COLO829 (cell line): ENCODE measurements at places on chromosomes 2 and 18.
A peak's percentile ranks its signal among the peaks of the same experiment; 100 is the strongest.

DNA sequence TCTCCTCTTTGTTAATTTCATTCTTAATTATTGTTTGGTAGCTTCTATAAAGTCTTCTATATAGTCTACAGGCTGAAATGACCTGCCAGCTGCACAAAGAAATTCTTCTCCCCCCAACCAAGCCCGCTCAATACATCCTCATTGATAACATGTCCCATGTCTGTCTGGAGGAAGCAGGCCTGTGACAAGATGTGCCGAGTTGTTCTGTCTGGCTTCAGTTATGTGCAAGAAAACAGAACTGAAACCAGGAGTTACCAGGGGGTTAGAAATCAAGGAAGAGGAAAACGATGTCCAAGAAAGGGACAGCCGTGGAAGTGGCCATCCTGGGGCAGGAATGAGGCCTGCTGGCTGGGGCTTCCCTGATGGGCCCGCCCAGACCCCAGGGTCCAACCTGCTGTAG, 57.6 kb downstream of the MTCL1 start:
- no peak for DNase-seq

GRCh38 chr2:63537306-63537705, 51.0 kb downstream of the WDPCP start:
- no peak for DNase-seq

DNA sequence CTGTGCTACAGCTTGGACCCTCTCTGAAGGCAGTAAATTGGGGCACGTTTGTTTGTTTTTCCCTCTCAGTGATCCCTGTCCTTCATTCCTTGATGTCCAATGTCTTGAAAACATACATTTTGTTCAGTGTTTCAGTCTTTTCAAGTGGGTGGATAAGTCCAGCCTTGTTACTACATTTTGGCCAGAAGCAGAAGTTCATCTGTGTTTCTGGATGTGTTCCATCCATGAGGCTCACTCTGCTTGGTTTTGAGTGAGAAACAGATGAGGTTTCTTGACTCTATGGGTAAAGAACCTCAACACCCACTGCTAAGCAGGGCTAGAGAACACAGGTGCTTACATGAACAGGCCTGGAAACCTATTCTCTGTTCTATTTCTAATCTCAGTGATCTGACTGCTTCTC, 74.5 kb upstream of the RFX8 start:
- DNase-seq, result no peak

GRCh38 chr2:195672674-195673073, 15.6 kb downstream of the SLC39A10 start:
- no peak for DNase-seq

GRCh38 chr2:159867567-159868361, 69.8 kb upstream of the CD302 start:
- DNase-seq, result no peak

DNA sequence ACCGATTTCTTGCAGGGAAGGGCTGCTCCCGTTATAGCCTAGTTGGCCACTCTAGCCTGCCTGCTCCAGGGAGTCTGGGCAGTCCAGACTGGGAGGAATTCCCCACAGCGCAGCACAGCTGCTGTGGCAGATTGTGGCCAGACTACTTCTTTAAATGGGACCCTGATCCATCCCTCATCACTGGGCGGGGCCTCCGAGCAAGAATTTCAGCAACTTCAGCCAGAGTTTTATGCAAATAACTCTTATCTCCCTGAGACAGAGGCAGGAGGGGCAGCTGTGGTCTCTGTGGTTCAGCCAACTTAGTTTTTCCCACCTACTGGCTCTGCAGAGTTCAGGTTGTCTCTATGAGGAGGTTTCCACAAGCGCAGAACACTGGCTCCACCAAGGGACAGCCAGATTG, 1583.2 kb downstream of the SUCLG1 start:
- no peak for DNase-seq

DNA sequence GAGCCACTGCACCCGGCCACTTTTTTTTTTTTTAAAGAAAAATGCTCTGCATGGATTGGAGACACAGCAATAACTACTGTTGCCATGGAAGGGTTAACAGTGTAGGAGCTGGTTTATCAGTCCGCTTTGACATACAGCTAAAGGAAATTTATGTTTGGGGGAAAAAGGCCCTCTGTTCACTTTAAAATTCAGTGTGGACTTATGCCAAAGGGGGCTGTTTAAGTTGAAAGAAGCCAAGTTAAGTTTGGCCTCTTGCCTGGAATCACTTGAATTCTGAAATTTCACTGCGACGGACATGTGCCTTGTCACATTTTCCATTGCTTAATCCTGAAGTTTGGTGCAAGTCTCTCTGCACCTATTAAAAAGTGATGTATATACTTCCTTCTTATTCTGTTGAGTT, 3.1 kb downstream of the KCNE4 start:
- peak; percentile 62 for DNase-seq

DNA sequence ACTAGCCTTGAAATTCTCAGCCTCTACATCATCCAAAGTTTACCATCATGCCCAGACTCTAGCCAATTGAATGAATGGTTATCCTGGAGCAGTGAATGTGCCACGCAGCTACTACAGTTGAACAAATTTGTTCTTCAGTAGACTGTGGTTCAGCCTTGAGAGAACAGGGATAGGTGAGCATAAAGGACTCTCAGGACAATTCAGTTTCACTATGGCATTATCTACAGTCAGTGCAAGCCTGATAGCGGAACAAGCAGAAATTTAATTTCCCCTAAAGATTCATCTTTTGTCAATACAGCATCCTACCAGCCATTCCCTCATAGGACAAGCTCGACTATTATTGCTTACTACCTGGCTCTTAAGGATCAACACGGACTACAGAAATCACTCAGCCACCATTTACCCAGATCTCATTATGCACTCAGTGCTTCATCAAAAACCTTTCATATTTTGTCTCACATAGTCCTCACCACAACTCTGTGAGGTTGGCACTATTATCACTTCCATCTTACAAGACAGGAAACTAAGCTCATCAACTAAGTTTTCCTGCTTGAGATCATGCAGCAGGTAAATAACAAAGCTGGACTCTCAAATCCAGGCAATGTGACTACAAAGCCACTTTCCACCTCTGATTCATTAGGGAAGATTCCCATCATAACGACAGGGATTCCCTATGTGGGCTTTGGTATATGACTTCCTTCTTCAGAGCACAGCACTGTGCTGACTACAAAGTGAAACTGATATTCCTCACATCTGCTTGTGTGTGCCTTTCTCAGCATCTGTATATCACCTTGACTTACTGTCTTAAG, 181.5 kb upstream of the ACVR2A start:
- DNase-seq, result no peak

DNA sequence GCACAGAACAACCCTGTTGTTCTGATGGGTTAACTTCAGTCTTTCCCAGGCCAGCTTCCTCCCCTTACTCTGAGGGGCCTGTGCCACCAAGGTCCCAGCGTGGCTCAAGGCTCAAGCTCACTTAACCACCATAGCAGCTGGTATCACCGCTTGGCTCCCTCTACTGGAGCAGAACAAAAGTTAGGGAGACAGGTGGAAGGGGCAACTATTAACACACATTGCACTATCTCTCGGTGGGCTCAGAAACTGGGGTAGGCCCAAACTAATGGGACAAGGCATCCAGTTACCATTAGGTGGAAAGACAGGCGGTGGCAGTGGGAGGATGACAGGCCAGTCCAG, 88.7 kb upstream of the ATL2 start:
- DNase-seq, result no peak

GRCh38 chr2:170258382-170258781, 80.4 kb downstream of the MYO3B start:
- DNase-seq, result no peak

GRCh38 chr2:236164201-236164924, 3.8 kb downstream of the GBX2 start:
- no peak for DNase-seq

DNA sequence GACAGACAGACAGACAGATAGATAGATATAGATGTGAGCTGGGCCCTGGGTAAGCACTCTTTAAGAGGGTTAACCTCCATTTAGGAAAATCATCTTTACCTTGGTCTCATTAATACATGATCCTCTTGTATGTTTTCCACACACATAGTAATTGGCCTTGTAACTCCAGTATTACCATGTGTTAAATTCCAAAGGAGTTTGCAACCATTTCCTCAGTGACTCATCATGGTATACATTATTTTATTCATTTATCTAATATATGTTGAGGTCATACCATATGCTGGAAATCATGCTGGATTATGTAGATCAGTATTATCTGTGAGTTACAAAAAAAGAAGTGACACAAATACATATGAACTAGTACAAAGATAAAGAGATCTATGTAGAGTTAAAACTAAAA, 504.3 kb downstream of the DCC start:
- no peak for DNase-seq

- no peak for DNase-seq
These were observed 129.7 kb downstream of the PHLPP1 start for GRCh38 chr18:62844850-62845643.

DNA sequence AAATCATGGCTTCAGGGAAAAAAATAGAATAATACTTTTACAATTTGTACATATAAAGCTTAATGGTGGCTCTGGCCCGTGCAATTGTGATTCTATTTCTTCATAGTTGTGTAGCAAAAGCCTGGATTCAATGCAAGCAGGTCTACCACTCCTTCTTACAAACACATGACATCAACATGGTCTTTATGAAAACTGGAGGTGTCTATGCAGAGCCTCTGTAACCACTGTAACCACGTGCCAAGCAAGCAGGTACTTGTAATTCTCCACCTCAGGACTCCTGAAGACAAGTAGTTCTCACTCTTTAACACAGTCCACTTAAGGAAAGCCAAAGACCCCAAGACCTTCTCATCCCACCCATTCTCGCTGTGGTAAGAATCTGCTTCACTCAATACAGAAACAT, 62.6 kb downstream of the METTL4 start:
- DNase-seq, result no peak

DNA sequence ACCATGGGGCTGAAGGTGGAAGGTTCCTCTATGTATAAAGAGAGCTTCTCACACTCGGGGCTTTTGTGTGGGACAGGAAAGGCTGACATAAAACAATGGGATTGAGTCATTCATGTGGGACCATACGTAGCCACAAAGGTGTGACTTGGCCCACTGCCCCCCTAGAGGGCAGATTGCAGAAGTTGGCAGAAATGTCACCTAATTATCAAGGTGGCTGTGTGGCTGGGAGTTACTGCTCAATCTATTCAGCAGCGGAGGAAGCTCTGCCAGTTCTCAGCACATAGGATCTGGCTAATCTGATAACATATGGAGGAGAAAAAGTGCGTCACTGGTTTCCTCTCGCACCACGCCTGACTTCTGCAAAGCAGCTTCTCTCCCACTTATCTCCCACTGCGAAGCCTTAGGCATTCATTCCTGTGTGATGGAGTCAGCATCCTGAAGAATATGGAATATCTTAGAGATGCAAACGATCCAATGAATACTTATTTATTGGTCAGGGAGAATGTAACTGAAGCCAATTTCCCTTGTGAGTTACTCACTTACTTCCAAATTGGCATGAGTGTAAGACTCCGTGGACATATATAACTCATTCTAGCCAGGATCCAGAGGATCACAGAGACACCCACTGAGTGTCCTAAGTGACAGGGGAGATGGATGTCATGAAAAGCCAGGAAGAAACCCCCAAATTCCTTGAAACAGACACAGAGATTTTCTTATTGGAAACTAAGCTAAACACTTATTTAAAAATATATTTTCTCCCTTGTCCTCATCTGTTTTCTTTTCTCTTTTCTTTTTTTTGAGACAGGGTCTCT, 344.8 kb downstream of the TGIF1 start:
- DNase-seq, result peak; percentile 24

DNA sequence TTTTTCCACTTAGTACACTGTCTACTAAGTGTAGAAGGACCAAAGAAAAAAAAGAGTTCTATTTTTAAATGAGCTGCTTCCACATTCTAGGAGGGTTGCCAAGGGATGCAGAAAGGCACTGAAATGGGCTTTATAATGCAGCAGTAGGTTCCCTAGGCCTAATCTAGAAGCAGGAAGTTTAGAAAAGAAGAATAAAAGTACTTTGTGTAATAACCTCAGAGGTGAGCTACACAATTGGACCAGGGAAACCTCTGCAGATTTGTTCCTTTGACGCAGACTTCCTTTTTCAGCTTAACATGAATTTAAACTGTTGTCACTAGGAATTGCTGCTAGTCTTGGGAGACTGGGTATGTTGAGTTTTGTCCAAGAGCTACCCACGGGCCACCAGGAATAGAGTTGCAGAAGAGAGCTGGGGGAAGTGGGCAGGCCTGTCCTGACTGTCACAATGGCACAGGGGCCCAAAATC, 34.6 kb upstream of the RAB1A start:
- DNase-seq, result no peak

GRCh38 chr18:75915941-75916623, 488.6 kb upstream of the SMIM21 start:
- no peak for DNase-seq

DNA sequence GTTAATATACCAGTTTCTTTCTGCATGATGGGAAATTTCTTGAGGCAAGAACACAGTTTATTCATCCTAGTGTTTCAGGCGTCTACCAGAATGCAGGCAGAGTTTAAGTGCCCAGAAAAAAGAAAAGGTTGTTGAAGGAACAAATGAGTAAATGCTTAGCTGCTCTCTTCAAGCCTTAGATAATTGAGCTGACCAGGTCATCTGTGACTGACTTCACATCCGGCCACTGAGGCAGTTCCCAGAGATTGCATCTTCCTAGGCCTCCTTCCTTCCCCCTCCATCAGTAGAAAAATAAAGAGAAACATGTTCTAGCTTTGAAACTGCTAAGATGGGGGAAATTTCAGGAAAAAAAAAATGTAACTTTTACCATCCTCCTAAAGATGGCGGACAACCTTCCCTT, 9.4 kb upstream of the TMEM163 start:
- DNase-seq, result no peak
